ENCODE measurements at places on chromosomes 6 and 20.
A peak's percentile ranks its signal among the peaks of the same experiment; 100 is the strongest.

GRCh38 chr20:52076164-52076563, 115.4 kb downstream of the ZFP64 start:
- DNase-seq, result peak; percentile 43

DNA sequence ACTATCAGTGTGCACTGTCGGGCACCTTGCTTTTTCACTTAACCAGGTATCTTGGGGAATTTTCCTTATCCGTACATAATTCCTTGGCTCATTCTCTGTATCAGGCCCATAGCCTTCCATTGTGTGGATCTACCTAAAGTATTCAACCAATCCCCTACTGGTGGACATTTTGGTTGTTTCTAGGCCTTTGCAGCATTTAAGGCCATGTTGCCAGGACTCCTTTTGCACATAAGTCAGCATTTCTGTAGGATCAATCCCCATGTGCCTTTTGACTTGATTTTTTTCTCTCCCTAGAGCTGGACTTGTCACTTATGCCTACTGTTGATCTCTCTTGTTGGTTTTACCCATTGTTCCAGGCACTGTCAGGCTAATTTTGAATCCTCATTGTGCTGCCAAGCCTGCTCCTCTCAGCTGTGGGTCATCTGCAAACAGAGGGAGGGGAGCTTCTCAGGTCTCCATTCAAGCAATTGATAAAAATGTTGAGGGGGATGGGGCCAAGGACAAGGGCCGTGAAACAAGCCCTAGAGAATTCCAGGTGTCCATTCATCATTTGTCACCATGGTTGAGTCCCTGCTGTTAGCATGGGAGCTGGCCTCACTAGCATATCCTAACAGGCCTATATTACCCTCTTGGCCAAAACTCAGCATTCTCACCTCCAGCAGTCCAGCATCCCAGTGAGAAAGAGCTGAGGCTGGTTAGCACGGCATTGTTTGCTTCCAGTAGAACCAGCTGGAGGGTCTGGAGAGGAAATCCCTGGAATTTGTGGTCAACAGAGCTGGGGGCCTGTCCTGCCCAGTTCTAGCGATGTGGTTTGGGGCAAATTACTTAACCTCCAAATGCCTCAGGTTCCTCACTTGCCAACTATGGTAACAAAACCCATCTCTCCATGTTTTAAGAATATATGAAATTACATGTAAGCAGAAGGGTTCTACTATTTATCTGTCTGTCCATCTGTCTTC, 178.4 kb downstream of the MRPL14 start:
- peak; percentile 87 for DNase-seq

DNA sequence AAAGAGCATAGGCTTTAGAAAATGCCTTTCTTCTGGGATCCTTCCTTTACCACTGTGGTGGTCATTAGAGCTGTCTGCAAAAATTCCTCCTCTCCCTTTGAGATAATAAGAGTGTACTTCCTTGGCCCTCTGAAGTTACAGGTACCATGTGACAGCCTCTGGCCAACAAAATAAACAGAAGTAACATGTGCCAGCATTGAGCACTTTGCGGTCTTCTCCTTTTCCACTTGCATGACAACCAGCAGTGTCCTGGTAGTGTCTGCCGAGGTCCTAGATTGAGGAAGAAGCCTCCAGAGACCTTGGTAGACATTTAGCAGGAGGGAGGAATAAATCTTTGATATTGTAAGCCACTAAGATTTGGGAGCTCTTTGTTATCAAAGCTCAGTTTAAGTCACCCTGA, 87.5 kb upstream of the ARID1B start:
- DNase-seq, result no peak

DNA sequence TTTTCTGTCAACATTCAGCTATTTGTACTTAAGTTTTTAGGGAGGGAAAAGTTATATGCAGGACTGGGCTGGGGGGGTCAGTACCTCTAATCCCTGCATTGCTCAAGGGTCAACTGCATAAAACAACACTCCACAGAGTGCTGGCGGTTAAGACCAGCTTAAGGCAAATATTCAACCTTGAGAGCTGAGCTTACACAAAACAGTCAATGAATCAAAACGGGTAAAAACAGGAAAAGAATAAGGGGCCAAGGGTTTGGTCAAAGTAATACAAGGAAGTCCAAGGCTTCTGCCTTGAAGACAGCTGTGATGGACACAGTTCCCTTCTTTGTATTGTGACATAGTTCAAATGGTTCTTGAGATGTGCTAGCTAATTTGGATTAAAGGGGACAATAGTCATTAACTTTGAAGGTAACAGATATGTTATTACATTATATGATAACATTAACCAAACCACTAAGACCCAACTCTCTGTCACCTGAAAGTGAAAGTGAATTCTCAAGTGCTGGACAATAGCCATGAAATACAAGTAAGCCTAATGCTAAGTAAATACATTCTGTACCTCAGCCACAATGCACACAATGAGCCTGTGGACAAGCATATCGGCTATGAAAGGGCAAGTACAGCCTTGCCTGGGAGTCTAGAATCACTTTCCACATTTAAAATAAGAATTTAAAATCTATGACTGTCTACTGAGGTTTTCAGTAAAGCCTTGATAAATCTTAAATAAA, 106.8 kb downstream of the PDE10A start:
- DNase-seq, result no peak

DNA sequence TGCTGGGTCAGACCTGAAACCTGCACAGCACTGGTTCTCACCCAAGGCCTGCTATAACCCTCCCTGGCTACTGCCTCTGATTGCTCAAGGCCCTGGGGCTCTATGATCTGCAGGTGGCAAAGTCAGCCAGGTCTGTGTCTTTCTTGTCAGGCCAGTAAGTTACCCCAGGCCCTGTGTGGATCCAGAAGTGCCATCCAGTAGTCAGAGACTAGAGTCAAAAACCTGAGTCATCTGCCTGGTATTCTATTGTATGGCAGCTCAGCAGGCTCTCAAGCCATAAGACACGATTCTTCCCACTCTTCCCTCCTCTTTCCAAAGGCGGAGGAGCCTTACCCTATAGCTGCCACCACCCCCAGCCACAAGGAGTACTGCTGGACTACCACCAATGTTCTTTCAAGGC, 593.0 kb downstream of the FRK start:
- DNase-seq, result no peak

GRCh38 chr6:128259029-128259724, 261.2 kb downstream of the PTPRK start:
- DNase-seq, result no peak

- DNase-seq, result no peak
Measured at GRCh38 chr20:15705975-15706374, 867.3 kb downstream of the KIF16B start.

DNA sequence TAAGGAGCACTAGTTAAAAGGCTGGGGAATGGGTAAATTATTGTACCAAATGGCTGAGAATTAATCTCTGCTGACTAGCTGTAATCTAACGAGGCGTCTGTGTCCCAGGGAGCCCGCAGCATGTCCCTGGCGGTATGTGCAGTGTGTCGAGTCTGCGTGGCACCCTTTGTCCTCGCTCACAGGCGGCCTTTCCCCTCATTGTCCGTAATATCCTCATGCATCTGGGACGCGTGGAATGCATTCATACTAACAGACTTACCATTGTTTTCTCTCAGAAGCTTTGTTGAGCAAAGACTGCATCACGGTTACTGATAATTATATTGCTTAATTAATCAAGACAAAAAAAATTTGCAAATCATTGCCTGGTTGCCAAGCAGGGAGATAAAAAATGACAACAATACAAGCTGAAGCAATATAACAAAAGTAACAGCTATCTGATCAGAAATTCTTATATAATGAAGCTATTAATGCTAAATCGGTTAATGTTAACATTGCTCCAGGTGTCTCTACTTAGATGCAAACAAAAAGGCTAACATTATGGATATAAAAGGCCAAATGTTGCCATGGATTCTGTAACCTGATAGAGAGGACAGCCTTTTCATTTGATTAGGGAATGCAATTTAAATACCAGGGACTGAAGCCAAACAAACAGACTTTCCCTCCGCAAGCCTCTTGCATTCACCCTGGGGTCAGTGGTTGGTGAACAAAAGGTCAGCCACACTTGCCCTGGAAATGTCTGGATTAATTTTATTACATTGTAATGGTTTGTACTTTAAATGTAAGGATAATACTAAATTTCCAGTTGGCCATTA, 124.8 kb downstream of the INSM1 start:
- DNase-seq, result peak; percentile 78

GRCh38 chr6:100538086-100538485, 73.4 kb upstream of the SIM1 start:
- no peak for DNase-seq

DNA sequence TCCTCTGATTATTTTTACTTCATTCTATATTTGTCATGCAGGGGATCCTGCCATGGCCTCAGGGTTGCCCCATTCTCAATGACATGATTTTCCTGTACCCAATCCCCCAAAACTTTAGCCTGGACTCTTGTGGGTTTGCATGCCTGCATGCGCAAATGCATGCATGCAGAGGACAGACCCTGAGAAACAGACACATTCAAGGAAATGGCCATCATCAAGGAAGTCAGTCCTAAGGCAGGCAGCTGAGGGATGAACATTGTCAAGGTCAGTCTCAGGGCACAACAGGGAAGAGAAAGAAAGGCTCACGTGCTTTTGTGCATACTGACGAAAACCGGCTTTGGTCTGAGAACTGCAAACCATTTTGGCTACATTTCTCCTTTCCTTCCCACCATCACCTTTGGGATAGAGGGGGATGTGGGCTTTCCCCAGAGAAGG, 13.1 kb downstream of the NEDD9 start:
- no peak for DNase-seq

GRCh38 chr6:112172540-112172939, 81.8 kb downstream of the LAMA4 start:
- DNase-seq, result no peak

DNA sequence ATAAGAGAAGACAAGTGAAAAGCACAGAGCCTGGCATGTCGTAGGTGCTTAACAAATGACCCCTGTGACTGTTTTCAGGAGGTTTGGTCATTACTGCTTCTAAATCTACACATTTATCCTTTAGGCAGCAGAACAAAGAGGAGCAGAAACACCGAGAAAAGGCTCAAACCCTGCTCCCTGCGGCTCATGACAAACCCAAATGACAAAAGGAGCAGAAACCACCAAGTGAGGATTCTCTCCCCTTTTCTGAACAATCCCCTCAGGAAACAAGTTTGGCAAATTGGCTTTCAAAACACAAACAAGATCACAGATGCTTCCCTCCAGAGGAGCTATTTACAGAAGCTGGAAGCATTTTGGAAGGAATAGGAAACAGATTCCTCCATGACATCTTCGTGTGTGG, 15.8 kb upstream of the SIRPG start:
- no peak for DNase-seq

DNA sequence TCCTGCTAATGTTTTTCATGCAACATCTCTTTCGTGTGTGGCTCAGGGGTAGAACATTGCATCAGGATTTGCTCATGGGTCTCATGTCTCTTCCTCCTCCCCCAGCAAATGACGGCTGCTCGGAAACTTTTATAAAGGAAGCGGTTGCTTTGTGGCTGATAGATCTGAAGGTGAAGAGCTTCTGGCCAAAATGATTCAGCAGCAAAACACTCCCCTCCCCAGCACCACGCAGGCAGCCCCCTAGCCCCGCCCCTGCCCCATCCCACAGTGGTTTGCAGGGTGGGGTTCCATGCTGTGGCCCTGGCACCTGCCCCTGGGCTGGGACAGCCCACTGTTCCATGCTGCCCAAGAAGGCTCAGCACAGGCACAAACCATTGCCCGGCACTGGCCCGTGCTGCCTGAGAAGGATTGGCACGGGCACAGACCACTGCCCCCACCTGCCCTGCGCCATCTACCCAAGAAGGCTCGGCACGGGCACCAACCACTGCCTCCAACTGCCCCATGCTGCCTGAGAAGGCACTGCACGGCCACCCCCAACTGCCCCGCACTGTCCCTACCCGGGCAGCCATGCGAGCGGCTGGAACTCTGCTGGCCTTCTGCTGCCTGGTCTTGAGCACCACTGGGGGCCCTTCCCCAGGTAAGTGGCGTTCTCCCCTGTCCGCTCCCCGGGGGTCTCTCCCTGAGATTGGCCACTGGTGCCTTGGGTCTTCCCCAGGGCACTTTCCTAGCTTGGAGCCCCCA, at the start of gene CST7:
Gene CST7 (plus strand): TSS at position 331 of the 741 bp plus-strand sequence. CDS start 237 bp downstream, at position 568.
- no peak for DNase-seq

DNA sequence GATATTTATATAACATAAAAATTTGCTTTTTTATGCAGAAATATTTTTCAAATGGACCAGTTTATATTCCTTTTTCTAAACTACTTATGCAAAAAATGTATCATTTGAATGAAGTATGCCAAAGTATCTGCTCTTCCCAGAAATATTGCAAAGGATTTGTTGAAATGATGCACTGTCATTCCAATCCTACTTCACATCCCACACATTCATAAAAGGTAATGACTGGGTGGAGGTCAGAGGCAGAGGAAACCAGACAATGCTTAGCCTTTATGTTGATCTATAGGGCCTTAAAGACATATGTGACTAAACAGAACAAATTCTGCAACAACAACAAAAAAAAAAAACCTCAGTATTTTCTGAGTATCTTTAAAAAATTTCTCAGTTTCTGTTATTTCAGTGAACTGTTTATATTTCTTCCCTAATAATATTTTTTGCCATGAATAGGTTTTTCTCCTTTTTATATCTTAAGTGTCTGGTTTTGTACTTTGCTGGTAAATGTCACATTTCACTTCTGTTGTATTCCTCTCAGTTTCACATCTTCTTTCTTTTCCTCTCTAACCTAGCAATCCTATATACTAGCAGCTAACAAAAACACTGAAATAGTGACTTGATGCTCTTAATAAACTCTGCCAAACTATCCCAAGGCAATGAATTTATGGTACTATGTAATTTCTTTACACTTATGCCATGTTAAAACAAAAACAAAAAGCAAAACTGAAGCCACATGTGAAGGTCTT, 374.1 kb downstream of the BCKDHB start:
- no peak for DNase-seq

DNA sequence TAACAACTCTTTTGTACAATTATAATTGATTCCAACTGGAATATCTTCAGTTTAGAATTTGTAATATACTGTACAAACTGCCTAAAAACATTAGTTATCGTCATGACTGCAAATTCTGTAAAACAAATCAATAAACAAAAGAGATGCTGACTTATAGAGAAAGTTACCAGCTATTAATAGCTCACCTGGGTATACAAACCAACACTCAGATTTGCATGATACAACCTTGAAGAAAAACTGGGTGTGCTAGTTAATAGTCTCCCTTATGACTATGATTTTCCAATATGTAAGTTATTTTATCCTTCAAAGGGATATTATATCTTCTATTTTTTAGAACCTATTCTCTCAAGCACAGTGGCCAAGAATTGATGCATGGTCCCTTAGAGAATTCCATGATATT, 698.5 kb downstream of the FRK start:
- DNase-seq, result no peak

Data from fibroblast of lung (primary cell).